SK-N-SH treated with all-trans-retinoic acid at 6 μM for 48 hours (cell line): ENCODE measurements at places on chromosomes 2 and 18.
A peak's percentile ranks its signal among the peaks of the same experiment; 100 is the strongest.

- no peak for ATAC-seq
Measured at GRCh38 chr2:47656715-47657600, 126.0 kb upstream of the MSH6 start.

GRCh38 chr2:177026956-177027355 is 185.6 kb upstream of the HNRNPA3 start:
- ATAC-seq: no peak

- peak; percentile 81 for ATAC-seq
Measured at GRCh38 chr2:134368009-134368817, 114.3 kb downstream of the MGAT5 start.

GRCh38 chr2:217099561-217099960 is 239.7 kb upstream of the TNP1 start:
- ATAC-seq: no peak

DNA sequence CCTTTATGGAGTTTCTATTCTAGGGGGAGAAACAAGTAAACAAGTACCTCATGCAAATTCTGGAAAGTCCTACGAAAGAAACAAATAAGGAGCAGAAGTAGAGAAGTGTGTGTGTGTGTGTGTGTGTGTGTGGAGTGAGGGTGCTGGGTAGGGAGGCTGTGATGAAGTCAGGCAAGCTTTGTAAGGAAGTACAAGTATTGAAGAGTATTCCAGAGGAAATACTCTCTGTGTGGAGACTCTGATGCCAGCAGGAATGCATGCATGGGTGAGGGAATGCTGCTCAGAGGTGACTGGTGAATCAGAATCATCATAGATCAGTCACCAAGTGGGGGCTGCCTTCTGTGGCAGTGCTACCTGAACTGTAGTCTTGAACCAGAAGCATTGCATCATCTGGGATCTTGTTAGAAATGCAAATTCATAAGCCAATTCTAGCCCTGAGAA is 34.5 kb downstream of the SLC4A3 start:
- no peak for ATAC-seq

DNA sequence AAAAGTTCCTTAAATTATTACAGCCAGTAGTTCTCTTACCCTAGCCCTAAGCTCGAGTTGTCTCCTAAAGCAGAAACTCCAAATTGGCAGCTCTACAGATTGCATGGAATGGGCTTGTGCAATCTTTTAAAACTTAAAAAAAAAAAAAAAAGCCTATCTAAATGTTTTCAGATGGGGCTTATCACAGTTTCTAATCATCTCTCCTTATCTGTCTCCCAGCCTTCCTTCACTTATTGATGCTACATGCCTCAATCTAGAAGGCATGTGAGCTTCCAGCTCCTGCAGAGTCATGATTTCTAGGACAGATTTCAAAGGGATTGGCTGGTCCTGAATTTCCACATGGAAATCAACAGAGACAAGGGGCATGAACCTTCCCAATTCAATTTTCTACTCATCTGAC is 33.1 kb upstream of the PELI1 start:
- ATAC-seq: no peak

DNA sequence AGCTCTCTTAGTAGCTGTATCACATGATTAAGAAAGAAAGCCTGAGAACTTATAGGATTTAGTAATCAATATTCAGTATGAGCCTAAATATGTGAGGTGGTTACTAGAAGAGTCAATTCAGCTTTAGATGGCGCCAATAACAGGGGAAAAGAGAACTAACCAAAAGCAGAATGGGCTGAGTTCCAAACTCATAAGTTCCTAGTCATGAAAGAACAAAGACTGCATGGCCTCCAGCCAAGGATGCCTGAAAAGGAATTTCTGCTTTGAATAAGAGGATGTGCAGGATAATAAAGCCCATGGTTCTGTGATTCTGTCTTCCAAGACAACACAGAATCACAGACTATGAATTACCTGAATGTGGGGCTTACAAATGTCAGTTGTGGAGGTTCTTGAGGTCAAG is 196.5 kb downstream of the SATB2 start:
- no peak for ATAC-seq

GRCh38 chr2:136962105-136962725 is 196.9 kb downstream of the THSD7B start:
- no peak for ATAC-seq

DNA sequence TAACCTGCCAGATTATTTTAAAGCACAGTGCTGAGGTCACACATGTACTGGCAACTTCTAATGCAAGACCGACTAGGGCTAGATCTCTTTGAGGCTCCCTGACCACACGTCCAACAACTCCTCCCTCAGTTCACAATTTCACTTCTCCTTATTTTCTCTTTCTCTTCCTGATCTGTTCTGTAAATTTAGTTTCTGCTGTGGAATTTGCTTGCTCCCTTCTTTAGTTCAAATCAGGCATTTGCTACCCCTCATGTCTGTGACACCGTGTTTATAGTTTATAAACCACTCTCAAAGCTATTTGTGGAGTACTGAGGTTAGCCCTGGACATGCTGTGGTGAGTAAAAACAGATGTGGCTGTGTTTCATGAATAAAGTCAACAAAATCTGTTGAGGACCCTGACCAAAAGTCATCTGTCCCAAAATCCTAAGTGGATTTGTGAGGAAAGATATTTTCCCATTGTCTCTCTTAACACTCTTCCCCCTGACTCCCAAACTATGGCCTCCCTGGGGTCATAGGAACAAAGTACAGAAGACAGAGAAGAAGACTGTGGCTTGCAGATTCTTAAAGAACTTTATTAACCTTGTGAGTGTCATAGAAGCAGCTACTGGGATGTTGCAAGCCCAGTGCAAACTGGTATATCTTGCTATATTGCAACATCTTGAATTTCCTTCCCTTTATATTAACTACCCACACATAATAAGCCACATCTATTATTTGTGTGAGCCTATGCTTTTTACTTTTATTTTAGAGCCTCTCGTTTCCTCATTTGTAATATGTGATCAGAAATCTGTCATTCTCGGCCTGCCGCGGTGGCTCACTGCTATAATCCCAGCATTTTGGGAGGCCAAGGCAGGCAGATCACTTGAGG is 3.5 kb upstream of the NAGK start:
- ATAC-seq: no peak

DNA sequence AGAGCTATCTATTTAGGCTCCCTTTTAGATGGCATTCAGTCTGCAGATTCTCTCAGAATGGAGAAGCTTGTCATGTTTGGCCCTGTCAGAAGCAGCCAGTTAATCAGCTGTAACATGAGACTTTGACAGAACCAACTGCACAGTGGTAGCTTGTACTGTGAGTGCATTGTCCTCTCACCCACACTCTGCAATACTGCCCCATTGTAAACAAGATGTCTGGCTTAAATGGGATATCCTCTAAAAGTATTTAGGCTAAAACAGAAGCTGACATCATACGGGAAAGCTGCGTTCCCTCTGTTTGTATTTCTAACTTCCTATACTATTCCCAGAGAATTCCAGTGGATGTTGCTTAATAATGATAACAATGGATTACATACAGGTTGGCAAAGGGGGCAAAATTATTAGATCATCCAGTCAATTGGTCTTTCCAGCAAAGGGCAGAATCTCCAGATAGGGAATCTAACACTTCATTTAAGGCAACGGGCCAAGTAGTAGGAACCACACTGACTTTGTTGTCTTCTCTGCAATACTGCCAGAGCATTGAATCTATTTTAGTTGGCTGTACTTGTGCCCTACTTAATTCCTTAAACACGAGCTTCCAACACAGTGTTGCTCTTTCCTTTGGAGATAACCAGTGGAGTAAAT is 15.4 kb upstream of the STAT4 start:
- peak; percentile 75 for ATAC-seq

GRCh38 chr18:34626404-34627136 is 83.5 kb upstream of the DTNA start:
- no peak for ATAC-seq

DNA sequence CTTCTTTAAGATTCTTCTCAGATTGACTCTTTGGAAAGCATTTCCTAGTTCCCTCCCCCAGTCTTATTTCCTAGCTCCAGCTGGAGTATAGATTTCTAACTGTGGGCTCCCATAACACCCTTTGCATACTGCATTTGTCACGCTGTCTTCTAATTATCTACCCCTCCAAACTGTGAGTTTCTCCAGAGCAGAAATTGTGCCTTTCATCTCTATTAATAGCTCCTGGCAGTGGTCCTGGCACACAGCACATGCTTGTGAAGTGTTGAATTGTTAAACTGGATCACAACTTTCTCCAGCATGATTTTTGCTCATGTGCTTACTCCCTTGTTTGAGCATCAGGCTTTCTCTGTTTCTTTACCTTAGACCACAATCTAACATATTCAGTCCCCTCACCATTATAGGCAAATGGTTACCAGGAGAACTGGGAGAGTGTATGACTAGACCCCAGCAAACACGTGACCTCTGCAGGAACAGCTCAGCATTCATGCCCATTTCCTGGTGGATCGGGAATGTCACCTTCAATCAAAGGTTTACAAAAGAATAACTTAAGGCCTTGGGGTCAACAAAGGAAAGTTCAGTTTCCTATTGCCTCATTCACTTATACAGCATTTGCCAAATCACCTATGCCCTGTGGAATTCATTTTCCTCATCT is 175.7 kb upstream of the TANK start:
- no peak for ATAC-seq

GRCh38 chr2:120360307-120360855 is 14.4 kb downstream of the INHBB start:
- ATAC-seq: no peak

DNA sequence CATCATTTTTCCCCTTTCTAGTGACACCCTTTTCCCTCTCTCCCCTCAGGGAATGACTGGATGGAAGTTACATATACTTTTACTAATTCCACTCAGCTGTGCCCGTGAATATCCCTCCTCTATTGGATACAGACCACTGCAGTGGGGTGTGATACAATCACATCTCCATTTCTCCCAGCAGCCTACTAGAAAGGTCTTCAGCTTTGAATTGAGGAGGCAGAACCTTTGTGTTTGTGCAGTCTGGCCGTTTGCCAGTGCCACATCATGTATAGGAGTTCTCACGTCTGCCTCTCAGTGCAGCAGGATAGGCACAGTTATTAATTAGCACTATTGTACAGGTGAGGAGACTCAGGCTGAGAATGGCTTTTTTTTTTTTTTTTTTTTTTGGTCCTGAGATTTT is 16.4 kb downstream of the TNFRSF11A start:
- no peak for ATAC-seq

DNA sequence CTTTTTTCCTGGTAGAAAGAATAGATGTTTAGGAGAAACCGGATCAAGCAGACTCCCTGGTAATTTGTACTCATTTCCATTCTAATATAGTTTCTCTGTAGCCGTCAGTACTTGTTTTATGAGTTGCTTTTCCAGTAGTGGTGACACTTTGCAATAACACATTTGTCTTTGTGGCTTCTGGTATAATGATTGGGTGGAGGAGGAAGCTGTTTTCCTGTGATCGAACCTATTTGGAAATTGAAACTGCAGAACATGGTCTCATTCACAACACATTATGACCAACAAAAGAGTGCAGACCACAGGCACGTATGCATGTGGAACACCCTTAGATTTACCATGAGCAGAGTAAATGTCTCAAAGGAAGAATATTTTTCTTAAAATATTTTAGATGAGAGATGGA is 7.6 kb upstream of the SERPINB12 start:
- no peak for ATAC-seq

- no peak for ATAC-seq
Measured at GRCh38 chr2:173424886-173425285, 70.2 kb downstream of the CDCA7 start.

GRCh38 chr2:17136877-17137276 is 381.4 kb downstream of the RAD51AP2 start:
- ATAC-seq: no peak

GRCh38 chr2:99762714-99763113 is 272.9 kb upstream of the REV1 start:
- no peak for ATAC-seq

DNA sequence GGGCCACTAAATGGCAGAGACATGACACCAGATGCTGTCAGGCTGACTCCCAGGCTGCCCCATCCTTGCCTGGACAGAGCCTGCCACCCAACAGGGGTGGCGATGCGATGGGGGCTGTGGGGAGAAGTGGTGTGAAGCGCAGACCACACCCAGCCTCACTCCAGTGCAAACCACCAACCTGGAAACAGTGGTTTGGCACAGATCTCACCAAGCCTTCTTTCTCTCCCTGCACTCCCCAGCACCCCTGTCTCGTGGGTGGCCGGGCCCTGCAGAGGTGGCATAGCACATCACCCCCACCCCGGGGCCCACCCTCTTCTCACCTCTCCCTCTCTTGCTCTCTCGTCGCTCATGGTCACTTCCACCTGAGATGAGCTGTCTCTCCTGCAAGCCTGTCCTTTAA is 32.6 kb downstream of the CIB4 start:
- ATAC-seq: no peak

DNA sequence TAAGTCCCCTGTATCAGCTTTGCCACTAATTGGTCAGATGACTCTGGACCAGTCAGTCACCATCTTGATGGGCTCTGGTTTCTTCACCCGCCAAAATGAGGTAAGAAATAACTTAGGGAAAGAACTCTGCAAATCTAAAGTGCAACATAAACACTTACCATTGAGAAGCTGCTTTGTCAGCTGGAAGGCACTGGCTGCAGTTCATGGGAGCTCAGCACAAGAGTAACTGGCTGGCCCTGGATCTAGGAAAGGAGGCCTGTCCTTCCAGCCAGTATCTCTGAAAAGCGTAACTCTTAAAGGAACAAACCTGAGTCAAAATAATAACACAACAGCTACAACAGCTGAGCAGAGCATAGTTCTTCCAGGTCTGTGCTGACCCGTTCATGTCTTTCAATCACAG is 123.9 kb downstream of the CACNB4 start:
- no peak for ATAC-seq

DNA sequence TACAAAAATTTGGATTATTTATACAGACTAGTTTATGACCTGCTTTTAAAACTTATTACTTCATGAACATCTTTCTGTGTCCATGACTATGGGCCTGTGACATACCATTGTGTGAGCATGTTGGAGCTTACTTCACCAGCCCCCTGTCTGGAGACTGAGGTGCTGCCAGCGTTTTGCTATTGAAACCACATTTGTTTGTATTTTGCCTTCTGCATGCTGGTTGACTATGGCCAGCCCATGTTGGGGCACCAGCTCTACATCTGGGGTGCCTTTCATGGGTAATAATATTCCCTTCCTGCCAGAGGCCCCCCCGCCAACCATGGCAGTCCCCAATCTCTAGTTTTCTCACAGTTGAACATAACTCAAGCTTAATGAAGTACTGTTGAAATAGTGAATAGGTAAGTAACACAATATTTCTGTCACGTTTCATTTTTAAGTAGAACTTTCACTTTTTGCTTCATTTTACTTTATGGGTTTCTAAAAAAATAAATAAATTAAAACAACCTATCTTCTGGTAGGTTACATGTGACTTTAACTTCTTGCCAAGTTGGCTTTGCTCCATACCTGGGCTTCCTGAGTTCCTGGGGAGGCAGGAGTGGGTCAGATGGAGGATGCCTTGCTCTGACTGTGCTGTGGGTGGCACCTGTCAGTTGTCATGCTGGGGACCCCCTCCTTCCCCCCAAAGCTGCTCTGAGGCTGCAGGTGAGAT is 63.9 kb downstream of the DGKD start:
- no peak for ATAC-seq

DNA sequence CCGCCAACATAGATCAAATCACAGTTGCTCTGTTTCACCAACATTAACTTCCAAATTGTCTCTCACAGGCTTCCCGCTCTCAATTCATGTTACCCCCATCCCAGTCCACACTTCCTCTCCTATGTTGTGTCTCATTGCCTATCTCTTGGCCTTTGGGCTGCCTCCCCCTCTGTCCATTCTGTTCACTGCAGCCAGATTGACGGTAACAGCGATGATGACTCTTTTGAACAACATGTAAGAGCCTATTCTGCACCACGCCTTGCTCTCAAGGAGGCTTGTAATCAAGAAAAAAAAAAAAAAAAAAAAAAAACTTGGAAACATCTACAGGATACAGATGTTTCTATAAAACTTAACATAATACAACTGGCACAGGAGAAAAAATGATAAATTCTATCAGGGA is 77.3 kb upstream of the RMDN2 start:
- no peak for ATAC-seq

GRCh38 chr2:52862801-52863200 is 904.8 kb upstream of the CHAC2 start:
- no peak for ATAC-seq
